ENCODE measurements at places on chromosomes 13 and 19.

DNA sequence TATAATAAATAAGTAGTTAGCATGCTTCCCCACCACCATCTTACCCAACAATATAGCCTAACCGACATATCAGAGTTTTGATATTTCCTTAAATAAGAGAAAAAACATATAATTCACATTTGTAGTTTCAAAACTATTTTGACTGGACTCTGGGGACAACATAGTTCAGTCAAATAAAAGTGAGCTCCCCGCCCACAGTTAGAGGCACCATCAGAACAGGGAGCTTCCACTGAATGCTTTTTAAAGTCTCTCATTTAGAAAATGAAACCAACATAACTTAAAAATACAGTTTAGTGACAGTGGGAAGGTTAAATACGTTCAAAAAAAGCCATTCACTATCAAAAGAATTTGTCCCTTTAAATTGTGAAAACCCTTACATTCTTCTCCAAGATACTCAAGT is 92.8 kb downstream of the EPSTI1 start:
- no peak for DNase-seq

GRCh38 chr19:2616741-2617392 is 85.6 kb downstream of the GNG7 start:
- DNase-seq: no peak

DNA sequence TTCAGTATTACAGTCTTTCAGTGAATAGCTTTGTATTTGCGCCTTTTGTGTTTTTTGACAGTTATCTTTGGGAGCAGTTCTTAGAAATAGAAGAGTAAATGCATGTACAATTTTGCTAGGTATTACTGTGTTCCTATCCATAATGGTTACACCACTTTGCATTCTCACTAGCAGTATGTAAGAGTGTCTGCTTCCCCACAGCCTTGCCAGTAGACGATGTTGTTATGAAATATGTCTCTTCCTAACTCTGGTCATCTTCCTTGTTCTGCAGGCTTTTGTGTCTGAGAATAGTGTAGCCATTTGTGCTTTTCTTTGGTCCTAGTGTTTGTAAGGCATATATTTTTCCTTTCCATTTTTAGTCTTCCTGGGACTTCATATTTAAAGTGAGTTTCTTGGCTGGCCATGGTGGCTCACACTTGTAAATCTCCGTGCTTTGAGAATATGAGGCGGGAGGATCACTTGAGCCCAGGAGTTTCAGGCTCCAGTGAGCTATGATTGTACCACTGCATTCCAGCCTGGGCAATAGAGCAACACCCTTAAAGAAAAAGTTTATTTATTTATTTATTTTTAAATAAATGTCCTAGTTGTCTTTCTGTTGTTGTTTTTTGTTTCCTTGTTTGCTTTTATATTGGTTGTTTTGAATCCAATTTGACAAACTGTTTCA is 140.3 kb downstream of the PDS5B start:
- no peak for DNase-seq

- DNase-seq: no peak
These were observed 115.4 kb upstream of the USP29 start for GRCh38 chr19:57004418-57004817.

All from activated T-helper 9 cell treated with anti-CD3 and anti-CD28 coated beads, Interleukin-2, amount 50 U/mL, for 16 hours (primary cell).